ENCODE measurements at places on chromosomes 13 and 19. TPM values are rescaled to one million over a fixed set of nuclear protein-coding genes. Genes with fewer than 3 reads are reported as not detected.
A peak's percentile ranks its signal among the peaks of the same experiment; 100 is the strongest.

MCF2L gene
- 64.7 TPM for total RNA-seq

ZSCAN4 gene
- total RNA-seq: not detected

DNA sequence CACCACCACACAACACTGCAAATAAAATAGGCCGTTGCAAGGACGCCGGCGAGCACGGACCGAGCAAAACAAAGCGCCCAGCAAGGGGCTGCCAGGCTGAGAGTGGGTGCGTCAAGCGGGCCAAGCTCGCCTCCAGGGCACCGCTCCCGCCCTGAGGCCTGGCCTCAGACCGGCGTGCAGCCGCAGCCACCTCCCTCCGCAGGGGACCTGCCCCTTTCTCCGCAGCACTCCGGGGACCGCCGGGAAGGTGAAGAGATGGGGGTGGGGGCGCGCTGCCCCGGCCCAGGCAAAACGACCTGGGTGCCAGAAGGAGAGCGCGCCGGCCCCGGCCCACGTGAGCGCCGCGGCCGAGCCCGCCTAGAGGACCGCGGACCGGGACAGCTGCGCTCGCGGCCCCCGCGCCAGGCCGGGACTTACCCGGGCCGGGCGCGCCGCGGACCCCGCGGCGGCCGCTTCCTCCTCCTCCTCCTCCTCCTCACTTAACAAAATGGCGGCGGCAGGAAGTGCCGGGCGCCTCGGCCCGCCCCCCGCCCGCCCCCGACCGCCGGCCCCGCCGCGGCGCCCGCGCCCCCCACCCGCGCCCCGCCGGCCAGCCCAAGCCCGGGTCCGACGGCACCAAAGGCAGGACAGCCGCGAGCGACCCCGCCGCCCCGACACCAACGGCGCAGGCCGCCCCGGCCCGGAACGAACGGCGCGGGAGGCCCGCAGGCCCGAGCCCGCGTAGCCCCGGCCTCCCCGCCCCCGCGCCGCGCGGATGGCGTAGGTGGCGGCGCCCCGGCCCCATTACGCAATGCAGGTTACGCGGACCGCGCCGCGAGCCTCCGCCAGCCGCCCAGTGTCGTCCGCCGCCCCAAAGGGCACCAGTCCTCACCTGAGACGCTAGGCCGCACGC lies 674 bp downstream of the BRD4 start:
- DNase-seq: peak; percentile 30

DNA sequence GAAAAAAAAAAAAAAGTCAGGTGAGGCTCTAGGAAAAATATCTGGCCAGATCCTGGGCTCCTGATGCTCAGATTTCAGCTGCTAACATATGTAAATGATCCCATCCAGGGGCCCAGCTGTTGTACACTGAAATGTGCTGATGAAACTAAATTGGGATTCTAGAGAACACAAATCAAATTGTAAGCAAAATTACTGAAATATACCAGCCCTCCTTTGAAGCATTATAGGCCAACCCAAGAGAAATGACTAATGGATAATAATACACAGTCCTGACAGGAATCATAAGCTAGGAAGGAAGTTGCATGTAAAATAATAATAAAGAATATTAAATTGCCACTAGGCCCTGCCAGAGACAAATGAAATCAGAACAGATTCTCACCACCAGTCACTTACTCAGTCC lies 17.8 kb downstream of the KCTD12 start:
- no peak for DNase-seq

DNA sequence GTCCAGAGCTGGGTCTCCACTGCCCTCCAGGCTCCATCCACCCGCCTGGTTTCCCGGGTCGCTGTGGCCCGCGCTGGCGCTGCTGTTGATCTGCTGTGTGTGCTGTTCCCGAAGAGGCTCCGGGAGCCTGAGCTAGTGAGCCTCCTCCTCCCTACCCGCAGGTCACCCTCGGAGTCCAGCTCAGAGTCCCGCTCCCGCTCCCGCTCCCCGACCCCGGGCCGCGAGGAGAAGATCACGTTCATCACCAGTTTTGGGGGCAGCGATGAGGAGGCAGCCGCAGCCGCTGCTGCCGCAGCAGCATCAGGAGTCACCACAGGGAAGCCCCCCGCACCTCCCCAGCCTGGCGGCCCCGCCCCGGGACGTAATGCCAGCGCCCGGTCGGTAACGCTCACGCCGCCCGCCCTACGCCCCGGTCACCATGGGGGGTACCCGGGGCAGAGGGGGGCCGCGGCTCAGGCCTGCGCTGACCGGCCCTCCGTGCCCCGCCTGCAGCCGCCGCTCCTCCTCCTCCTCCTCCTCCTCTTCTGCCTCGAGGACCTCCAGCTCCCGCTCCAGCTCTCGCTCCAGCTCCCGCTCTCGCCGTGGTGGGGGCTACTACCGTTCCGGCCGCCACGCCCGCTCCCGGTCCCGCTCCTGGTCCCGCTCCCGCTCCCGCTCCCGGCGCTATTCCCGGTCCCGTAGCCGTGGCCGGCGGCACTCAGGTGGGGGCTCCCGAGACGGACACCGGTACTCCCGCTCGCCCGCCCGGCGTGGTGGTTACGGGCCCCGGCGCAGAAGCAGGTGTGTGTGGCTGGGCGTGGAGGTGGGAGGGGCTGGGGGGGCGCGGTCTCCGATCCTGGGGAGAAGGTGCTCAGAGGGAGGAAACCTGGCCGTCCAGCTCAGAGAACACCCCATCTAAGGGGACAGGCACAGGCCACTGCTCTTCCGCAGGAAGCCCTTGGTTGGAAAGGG lies 12.2 kb downstream of the ZNF296 start:
- no peak for DNase-seq

FXYD1 gene
- total RNA-seq: 15.9 TPM

- no peak for DNase-seq
Observed at GRCh38 chr13:59111751-59112171, 1052.0 kb downstream of the DIAPH3 start.

DNA sequence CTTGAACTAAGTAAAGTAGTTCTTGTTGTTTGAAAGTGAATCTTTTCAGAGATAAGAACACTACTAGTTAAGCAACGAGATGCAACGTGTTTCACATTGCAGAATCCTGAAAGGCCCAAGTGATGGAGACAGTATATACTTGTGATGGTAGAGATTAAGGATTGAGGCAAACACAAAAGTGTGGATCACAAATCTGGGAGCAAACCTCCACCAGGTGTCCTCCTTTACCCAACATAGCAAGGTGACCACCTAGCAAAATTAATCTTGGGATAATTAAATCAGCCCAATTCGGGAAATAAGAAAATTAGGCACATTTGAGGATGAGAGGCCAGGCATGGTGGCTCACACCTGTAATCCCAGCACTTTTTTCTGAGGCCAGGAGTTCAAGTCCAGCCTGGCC lies 563.9 kb downstream of the DACH1 start:
- no peak for DNase-seq

CFAP97D2 gene
- total RNA-seq: not detected

KCTD15 gene
- 41.7 TPM for total RNA-seq

LPAR6 gene
- 66.5 TPM for total RNA-seq

GRCh38 chr13:63636316-63636993 lies 2220.8 kb upstream of the PCDH20 start:
- no peak for DNase-seq
